NCI-H345 (cell line): ENCODE measurements at places on chromosomes 12 and 14.

DNA sequence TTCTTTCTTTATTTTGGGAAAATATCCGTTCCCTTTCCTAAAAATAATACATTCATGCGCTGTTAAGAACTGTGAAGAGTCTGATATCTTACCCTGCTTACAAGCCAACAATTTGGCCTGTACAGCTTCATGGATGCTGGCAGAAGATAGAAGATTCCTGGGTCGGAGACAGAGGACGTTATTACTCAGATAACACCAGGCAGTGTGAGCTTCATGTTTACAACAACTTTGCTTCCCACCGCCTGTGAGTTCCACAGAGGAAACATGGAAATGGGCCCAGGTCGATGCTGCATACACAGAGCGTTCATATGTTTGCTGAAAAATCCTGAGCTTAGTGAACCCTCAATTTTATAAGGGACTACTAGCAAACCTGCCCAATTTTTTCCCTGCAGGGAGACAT, 705.6 kb upstream of the SEL1L start:
- no peak for DNase-seq

DNA sequence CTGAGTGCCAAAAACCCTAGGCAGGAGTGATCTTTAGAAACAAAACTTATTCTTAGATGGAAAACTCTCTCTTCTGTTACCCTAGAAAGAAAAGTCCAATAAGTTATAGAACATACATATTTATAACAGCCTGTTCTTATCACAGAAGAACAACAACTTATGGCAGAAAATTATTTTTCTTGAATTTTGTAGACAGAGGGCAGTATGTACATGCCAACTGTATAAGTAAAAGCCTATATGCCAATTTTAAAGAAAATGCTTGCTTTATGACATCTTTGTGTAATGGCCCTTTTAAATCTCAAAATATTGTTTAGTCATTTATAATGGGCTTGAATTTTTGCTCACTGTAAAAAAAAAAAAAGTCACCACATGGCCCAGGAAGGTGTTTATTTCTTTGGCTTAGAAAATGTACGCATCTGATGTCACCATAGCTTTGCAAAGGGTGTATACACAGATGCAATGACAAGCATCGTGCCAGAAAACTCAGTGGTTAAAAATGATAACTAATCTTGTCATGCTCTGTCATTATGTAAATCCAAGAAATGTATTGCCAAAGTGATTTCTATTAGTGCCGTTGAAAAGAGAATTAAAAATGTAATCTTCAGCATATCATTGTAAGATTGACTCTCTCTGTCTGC, 38.3 kb upstream of the GRIP1 start:
- peak; percentile 1 for DNase-seq

- DNase-seq: no peak
Measured at GRCh38 chr12:68154779-68155178, 4.8 kb downstream of the IFNG start.

GRCh38 chr12:52441320-52441911, 7.2 kb upstream of the KRT75 start:
- no peak for DNase-seq

GRCh38 chr14:95523051-95523814, 6.8 kb upstream of the SYNE3 start:
- no peak for DNase-seq

GRCh38 chr12:52310622-52311284, 10.4 kb downstream of the KRT83 start:
- peak; percentile 67 for DNase-seq

- no peak for DNase-seq
Measured at GRCh38 chr14:38000340-38000739, 207.4 kb upstream of the SSTR1 start.

- DNase-seq: no peak
Measured at GRCh38 chr14:99522457-99522891, 41.3 kb downstream of the CCNK start.

GRCh38 chr14:70289138-70289537, 70.3 kb downstream of the COX16 start:
- DNase-seq: no peak

- DNase-seq: no peak
Measured at GRCh38 chr12:4829161-4829792, 80.4 kb upstream of the KCNA1 start.

DNA sequence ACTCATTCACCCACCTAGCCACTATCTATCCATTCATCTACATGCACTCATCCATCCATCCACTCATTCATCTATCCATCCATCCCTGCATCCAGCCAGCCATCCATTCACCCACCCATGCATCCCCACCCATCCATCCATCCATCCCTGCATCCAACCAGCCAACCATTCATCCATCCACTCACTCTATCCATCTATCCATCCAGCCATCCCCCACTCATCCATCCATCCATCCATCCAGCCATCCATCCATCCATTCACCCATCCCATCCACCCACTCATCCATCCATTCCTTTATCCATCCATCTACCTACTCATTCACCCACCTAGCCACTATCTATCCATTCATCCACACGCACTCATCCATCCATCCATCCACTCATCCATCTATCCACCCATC, 73.1 kb downstream of the NOC4L start:
- DNase-seq: no peak

DNA sequence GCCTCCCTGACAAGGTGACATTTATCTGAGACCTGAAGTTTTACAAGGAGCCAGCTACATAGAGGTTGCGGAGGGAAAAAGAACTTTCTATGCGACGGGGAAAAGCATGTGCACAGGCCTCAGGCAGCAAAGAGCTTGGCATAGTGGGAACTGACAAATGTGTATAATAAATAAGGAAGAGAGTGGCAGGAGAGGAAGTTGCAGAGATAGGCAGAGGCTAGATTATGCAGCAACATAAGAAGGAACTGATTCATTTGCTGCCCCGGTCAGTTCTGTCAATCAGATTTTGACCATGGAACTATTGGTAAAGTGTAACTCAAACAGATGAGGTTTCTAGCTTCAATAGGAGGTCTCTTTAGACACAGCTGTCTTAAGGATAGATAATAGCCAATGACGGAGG, 33.7 kb upstream of the RIC8B start:
- no peak for DNase-seq

DNA sequence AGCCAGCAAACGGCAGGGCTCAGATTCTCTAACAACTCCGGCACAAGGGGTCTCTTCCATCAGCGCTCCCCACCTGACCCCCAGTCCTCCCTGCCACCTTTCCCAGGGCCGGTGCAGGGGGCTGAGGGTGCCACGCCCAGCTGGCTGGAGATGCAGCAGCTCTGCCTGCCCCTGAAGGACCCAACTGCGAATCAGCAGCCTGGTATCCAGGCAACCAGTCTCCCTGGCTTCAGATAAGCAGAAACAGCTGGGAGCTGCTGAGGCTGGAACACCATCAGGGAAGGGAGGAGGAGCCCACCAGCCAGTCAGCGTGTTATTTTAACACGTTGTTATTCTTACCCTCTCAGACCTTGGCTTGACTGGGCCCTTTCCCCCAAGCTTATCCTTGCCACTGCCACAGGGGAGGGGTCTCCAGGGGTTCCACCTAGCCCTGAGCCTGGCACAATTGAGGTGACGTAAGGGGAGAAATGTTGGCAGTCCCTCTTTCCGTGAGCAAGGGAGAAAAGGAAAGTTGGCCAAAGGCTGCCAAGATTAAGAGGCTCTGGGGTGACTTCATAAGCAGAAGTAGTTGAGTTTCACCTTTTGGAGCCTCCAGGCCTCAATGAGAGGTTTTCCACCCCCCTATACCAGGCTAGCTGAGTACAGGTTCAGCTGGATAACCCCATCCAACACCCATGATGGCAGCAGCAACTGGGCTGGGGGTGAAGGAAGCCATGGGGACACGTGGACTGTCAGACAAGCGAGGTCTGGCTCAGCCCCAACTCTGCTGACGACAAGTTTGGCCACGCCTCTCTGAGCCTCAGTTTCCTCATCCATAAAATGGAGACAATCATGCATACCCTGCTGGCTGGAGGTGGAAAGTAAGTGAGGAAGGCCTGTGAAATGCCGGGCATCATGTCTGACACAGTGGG, 91.1 kb downstream of the IRF2BPL start:
- DNase-seq: peak; percentile 78

DNA sequence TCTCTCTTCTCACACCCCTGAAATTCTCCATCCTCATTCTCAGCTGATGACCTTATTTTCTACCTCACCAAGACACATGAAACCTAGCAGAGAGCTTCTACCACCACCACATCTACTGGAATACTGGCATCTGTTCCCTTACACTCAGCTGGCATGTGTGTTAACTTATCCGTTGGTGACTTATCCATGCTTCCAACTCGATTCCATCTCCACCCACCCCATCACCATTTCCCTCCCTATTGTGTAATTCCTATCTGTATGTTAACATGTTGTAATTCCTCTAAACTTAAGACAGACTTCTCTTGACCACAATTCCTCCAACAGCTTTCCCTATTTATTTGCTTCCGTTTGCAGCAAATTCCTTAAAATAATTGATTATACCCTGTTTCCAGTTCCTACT, 15.4 kb downstream of the C1S start:
- DNase-seq: no peak

- no peak for DNase-seq
Measured at GRCh38 chr12:47995981-47996401, 8.3 kb downstream of the COL2A1 start.

DNA sequence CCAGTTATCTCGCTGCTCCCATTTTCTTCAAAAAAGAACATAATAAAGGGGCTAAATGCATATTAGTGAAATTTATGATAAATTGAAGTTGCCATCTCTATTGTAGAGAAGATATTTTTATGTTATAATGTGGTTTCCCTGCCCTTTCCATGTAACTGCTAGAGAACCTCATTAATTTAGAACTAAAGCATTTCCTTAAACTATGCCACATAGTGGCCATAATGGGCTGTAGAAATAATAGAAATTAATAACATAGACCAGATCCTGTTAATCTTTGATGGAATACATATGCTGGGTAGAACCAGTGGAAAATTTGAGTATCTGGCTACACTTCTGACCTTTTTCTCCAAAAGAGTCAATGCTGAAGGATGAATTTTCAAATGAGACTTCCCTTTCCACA, 376.7 kb downstream of the PDZRN4 start:
- no peak for DNase-seq

- DNase-seq: no peak
Measured at GRCh38 chr14:33678005-33678404, 272.9 kb downstream of the EGLN3 start.

DNA sequence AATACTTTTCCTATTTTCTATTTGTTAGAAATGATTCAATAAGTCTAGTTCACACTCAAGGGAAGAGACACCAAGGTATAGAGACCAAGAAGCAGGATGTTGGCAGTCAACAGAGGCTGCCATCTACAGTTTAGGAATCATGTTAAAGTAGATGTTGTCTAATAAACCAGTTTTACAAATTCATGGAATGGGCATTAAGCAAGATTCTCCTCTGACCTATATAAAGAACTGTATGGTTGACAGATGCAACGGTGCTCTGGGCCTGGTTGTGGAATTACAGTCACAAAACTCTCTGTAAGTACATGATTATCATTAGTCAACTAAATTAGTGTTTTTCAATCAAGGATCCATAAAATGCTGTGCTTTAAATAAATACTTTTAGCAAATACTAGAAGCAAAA, 475.1 kb downstream of the NAV3 start:
- DNase-seq: no peak
